ENCODE measurements at places on chromosomes 16 and 17.

DNA sequence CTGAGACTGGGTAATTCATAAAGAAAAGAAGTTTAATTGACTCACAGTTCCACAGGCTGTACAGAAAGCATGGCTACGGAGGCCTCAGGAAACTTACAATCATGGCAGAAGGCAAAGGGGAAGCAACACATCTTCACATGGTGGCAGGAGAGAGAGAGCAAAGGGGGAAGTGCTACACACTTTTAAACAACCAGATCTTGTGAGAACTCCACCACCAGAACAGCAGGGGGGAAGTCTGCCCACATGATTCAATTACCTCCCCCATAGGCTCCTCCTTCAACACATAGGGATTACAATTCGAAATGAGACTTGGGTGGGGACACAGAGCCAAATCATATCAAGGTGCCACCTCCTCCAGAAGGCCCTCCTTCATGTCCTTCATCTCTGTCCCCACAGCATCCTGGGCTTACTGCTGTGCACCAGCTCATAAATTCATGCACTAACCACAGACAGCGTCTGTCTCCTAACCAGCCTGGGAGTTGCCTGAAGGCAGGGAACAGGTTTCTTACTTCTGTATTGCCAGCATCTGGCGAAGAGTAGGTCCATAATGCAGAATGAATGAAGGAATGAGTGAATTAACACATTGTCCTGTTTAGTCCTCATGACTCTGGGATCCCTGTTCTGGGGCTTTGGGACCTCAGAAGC lies 74.4 kb downstream of the WSB1 start:
- no peak for DNase-seq

DNA sequence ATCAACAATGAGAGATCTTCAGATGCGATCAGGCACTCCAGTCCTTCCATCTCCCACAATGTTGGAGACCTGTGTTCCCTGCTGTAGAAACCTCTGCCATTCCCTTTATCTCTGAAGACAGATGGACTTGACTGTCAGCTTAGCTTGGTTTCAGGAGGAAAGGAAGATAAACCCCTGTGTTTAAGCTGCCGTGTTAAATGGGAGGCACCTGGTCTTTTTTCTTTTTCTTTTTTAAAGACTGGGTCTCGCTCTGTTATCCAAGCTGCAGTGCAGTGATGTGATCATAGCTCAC lies 63.1 kb downstream of the USP22 start:
- no peak for DNase-seq

- DNase-seq = no peak
Measured at GRCh38 chr17:30961209-30962188, 9.3 kb upstream of the RNF135 start.

DNA sequence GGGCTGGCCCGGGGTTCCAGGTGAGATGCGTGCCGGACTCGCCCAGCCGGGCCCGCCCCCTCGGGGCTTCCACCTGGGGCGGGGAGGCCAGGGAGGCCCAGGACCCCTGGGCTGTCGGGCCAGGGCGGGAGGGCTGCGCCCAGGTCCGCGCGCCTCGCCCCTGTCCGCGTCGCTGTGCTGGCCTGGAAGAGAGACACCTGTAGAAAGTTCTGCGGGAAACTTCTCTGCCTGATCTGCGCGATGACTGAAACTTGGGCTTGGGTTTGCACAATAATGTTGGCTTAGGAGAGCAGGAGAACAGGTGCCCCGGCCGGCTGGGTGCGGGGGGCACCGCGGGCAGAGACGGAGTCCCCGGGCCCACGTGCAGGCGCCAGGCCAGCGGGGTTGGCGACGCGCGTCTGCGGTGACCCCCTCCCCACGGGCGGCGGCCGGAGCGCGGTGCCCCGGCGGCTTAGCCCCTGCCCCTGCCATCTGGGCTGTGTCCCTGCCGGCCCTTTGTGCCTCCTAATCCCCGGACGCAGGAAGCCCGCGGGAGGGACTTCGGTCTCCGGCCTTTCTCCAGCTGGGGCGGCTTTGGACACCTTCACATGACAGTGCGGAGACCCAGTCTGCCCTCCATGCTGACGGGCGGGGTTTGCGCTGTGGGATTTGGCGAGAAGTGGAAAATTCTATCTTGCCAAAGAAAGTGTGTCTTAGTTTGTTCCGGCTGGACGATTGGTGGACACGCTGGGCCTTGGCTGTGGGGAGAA lies 483 bp downstream of the LLGL2 start:
- DNase-seq = no peak

DNA sequence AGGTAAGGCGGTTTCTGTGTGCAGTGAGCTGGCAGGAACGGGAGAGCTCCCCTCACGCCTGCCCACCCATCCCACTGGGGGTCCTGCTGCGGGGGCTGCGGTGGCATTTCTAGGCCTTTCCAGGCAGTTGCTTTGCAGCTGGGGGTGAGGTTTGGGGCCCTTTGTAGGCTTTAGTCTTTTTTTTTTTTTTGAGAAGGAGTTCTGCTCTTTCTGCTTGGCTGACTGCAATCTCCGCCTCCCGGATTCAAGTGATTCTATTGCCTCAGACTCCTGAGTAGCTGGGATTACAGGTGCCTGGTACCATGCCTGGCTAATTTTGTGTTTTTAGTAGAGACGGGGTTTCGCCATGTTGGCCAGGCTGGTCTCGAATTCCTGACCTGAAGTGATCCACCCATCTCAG lies 11.1 kb downstream of the TSC2 start:
- DNase-seq = no peak

Measured in activated CD8-positive, alpha-beta memory T cell treated with anti-CD3 and anti-CD28 coated beads, Interleukin-2, amount 10 ng/mL, durations not matched to agents 7 days and 5 days (primary cell).